PC-9 (cell line): ENCODE measurements at places on chromosomes 13 and 19. TPM values are rescaled to one million over a fixed set of nuclear protein-coding genes. Genes with fewer than 3 reads are reported as not detected.

DNA sequence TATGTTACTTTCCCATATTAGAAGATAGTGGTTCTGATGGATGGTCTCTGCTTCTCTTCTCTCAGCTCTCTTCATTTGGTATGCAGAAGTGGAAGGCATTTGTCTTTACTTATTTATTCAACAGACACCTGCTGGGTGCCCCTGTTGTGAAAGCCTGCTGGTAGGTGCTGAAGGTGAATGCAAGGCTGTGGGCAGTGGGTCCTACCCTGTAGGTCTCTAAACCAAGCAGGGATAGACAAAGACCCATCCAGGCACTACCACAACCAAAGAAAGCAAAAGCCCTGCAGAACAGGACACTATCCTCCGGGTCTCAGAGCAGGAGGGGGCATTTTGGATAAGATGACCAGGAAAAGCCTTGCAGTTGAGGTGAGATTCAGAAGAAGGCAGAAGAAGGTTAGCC lies 106.1 kb downstream of the STARD13 start:
- no peak for DNase-seq
- no peaks in the 10 kb centered on the region for H3K27me3 ChIP-seq
- H3K27ac ChIP-seq = no peak overlapping the region
- no peak overlapping the region for H3K4me3 ChIP-seq

GRCh38 chr13:95455782-95456181 lies 96.7 kb upstream of the CLDN10 start:
- H3K36me3 ChIP-seq = no peaks in the 10 kb centered on the region
- DNase-seq = no peak
- H3K27me3 ChIP-seq = no peaks in the 10 kb centered on the region
- H3K4me3 ChIP-seq = no peak overlapping the region
- no peak overlapping the region for H3K27ac ChIP-seq

ATP4B gene
- total RNA-seq = not detected in 2 replicates

ZNF264 gene
- 30.6 and 51.6 TPM in 2 replicates for total RNA-seq
